ENCODE measurements at places on chromosomes 3 and 15.

- no peak for DNase-seq
Observed at GRCh38 chr3:138326866-138327595, 2.6 kb downstream of the NME9 start.

DNA sequence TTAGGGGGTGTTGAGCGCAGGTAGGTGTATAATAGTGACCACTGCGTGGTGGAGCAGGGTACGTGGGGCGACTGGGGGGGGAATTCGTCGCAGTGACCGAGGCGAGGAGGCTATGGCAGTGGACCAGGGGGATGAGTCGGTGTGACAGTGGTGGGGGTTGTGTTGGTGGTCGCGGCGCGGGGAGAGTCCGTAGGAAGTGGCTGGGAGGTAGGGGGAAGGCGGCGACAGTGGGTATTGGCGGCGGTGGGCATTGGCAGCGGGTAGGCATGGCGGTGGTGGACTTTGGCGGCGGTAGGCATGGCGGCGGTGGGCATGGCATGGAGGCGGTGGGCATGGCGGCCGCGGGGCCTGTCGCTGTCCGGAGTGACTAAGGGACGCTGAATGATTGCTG, 739 bp downstream of the SNRPN start:
- no peak for DNase-seq

DNA sequence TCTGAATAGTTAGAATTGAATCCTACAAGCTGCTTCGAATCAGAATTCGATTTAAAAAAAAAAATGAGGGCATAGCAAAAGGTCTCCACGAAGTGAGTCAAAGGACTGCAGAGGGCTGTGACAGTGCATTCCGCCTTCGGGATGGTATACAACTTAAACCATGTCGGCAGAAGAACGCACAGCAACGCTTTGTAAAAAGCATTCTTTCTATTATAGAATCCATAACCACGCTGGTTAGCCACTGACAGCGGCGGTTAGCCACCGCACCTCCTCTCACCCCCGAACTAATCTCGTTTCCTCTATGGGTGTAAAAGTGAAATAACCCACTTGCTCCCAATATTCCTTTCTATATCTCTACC, 664 bp upstream of the PIK3CA start:
- DNase-seq, result no peak

DNA sequence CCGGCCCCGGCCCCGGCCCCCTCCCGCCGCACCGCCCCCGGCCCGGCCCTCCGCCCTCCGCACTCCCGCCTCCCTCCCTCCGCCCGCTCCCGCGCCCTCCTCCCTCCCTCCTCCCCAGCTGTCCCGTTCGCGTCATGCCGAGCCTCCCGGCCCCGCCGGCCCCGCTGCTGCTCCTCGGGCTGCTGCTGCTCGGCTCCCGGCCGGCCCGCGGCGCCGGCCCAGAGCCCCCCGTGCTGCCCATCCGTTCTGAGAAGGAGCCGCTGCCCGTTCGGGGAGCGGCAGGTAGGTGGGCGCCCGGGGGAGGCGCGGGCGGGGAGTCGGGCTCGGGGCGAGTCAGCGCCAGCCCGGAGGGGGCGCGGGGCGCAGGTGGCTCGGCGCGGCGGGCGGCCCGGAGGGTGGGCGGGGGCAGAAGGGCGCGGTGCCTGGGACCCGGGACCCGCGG, 352 bp downstream of the CHRD start:
- DNase-seq, result no peak

DNA sequence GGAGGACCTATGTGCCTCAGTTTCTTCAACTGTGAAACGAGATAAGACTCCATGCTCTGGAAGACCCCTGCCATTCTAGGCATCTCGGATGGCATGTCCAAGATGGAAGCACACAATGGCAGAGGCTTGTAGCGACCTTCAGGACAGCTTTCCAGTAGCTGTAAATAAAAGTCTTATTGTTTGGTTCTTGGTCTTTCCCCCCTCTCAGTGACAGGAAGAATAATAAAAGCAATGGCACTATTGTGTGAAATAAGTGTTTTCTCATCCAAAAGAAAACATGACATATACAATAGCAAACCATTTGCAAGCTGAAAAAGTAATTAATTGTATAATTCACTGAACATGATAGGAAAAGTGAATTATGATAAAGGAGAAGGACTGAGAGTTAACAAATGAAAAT, 32.5 kb upstream of the CD47 start:
- DNase-seq, result no peak

DNA sequence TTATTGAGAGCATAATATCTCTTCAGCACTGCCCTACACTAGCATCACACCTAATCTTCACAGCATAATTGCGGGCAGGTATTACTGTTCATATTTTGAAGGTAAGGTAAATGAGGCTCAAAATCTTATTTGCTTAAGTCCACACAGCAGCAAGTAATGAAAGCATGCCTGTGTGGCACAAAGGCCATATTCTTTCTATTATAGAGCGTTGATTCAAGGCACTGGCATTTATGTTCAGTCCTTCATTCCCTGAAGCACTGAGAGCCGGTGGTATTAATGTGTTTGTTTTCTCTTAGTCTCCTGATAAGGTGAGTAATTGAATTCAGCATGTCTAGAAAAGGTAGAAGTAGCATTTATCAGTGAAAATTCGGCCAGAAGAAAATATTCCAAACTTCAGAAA, 231.2 kb downstream of the BBX start:
- DNase-seq, result no peak

- no peak for DNase-seq
Observed at GRCh38 chr15:85453144-85453872, 72.9 kb downstream of the AKAP13 start.

DNA sequence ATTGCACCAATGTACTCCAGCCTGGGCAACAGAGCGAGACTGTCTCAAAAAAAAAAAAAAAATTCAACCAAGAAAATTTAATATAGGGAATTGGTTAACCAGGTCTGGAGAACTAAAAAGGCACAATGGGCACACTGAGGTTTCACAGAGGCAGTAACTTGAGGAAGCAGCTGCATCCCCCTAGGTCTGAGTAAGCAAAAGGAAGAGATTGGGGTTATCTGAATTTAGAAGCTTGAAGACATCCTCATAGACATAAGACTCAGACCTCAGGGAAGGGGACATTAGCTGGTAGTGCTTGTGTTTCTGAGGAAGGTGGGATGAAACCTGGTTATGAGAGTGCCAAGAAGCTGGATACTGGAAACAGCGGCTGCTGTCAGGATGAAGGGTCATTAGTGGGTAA, 50.1 kb upstream of the LEKR1 start:
- DNase-seq, result no peak

DNA sequence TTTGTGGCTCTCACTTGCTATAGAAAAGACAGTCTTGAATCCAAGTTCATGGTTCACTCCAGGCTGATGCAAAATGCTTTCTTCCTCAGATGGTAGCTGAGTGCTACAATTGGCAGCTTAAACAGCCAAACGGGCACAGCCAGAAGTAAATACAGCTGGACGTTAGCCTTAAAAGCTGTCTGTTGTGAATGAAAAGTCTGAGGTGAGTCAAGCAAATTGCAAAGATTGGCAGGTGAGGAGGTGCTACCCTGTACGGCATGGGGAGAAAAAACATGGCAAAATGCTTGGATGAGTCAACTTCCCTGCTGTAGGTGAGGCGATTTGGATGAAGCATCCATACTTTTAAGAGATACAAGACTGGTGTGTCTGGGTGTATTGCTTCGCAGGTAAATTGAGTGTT, 40.5 kb downstream of the IL5RA start:
- DNase-seq, result no peak

DNA sequence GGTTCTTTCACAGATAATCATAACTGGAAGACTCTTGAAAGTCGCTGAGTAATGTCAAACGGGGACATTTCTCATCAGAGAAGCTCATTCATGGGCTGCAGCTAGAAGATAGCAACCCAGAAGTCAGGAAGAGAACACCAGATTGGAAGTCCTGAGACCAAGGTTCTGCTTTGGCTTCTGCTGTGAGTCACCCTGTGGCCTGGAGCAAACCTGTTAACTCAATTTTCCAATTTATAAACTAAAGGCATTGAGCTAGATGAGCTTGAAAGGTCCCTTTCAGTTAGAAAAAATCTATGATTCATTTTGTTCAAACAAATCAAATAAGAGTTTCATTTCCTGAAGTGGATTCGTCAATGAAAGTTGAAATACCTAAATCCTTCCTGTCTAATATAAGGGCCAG, 402.2 kb downstream of the EPHB1 start:
- DNase-seq, result no peak

Data from HS-27A (cell line).